ENCODE measurements at places on chromosomes 1 and 21.

GRCh38 chr1:114623364-114623763 is 41.9 kb upstream of the BCAS2 start:
- DNase-seq = no peak

DNA sequence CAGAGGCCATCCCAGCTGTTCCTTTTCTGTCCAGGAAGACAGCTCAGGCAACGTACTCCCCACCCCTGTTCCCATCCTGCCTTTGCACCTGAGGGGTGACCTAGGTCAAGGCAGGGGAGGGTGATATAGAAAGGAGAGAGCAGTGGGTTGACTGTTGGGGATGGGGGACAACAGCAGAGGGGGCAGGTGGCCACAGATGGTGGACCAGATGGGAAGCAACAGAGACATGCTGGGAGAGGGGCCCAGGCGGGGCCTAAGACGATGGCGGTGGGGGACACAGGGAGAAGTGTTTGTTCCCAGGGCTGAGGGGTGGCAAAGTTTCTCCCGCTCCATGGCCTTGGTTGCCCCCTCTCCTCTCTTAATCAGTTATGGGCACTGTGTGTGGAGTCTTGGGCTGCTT is 6.3 kb downstream of the CELSR2 start:
- DNase-seq = no peak

GRCh38 chr1:30795026-30795425 is 37.5 kb upstream of the LAPTM5 start:
- no peak for DNase-seq

GRCh38 chr1:230101556-230101955 is 34.5 kb downstream of the GALNT2 start:
- no peak for DNase-seq

GRCh38 chr21:32035617-32036016 is 162.8 kb downstream of the HUNK start:
- no peak for DNase-seq

DNA sequence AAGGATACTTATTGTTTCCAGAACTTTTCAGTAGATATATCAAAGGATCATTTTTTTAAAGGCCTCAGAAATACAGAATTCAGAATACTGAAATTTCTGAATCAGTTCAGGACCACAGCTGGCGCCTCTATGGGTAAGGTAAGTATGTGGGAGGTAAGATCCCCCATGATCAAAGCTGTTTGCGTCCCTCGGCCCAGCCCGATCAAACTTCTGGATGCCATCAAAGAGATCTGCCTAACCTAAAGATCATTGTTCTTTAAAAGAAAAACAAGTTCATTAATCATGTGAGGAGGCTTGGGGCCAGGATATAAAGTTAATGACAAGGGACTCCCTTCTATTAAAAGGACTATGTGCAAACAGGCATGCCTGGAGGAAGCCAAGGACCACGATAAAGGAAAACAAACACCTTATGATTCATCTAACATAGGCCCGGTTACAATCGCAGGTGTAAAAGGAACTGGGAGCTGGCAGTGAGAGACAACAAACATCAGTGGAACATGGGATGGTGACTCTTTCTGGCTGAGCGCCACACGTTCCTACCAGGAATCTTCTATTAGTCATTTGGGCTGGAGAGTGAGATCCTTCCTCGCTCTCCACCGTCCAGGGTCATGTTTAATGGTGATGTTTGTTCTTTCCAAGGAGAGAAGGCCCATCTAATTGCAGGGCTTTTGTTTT is 2.8 kb upstream of the BACE2 start:
- no peak for DNase-seq

DNA sequence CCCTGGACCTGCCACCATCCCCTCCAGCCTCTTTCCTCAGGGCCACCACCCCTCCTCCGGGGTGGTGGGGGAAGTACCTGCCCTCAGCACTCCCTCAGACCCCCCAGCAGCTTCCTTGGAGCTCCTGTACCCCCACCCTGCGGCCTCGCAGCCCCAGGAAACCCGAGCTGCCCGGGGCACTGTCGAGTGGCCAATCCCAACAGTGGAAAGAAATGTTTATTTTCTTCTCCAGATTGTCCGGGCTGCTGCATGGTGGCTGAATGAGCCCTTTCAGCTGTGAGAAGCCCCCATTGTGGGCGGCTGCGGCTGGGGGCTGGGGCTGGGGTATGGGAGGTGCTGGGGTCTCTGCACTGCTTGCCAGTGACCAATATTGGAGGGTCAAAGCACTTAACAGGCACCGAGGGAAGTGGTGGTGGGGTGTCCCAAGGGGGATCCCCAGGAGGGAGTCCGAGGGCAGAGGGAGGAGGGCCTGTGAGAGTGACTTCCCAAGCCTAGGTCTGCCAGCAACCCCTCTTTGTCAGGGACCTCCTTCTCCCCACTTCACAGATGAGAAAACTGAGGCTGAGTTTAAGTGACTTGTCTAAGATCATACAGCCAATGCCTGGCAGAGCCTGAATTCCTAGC is 25.2 kb downstream of the RUNX3 start:
- DNase-seq = no peak

DNA sequence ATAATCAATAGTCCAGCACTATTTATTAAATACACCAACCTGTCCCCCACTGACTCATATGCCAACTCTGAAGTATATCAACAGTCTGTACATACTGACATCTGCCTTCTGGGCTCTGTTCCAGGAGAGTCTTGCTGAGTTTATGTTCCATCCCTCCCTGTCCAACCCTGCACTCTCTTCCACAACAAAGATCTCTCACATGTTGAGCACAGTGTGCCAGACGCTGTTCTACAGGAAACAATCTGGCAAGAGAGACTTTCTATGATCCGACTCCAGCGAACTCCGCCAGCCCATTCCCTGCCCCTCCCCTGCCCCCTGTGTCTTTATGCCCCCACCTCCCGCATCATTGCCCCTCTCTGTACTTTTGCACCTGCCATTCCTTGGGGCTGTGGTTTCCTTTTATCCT is 3.4 kb downstream of the LACTBL1 start:
- DNase-seq = no peak

GRCh38 chr1:70504176-70504820 is 93.2 kb downstream of the CTH start:
- DNase-seq = no peak

Measured in CD14-positive monocyte (primary cell).